DMS153 (cell line): ENCODE measurements at places on chromosomes 11 and 22.

DNA sequence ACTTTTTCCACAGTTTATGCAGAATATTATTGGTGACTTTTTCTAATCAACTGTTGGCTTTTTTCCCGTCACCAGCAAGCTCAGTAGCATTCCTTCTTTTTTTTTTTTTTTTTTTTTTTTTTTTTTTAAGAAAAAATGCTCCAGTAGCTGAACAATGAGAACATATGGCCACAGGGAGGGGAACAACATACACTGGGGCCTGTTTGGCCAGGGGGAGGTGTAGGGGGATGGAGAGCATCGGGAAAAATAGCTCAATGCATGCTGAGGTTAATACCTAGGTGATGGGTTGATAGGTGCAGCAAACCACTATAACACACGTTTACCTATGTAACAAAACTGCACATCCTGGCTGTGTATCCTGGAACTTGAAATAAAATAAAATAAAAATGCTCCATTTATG, 82.5 kb downstream of the ARHGAP42 start:
- no peak for DNase-seq

- no peak for DNase-seq
These were observed 1056.0 kb downstream of the TBC1D22A start for GRCh38 chr22:47818496-47818895.

DNA sequence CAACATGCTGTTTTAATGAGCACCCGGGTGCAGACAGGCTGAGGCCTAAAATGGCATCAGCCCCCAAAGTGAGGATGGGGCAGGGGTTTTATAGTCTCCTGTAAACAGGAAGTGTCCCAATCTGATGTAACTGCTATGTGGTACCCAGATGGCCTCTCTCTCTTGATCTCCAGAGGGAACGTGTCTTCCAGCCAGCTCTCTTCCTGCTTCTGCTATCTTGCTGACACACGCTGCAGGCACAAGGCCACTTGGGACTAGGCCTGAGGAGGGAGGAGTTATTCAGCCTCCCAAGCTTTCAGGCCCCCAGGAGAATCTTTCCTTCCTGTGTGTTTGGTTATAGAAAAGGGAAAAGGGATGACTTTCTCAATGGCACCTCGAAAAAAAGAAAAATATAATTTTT, 11.4 kb upstream of the VSTM5 start:
- no peak for DNase-seq

DNA sequence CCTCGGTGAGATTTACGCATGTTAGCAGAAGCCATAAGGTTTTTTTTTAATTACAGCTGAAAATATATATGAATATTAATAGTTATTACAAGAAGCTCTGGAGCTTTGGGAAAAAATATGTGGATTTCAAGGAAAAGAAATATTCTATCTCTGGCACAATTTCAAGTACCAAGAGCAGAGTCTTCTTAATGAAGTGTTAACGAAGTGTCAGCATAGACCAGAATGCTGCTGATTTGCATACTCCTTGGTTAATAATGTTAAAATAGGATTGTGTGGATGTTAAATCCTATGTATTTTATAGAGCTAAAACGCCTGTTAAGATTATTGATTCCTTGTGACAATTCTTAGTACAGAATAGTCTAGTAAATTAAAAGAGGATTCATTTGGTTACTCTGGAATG, 57.0 kb upstream of the FAT3 start:
- DNase-seq = no peak

DNA sequence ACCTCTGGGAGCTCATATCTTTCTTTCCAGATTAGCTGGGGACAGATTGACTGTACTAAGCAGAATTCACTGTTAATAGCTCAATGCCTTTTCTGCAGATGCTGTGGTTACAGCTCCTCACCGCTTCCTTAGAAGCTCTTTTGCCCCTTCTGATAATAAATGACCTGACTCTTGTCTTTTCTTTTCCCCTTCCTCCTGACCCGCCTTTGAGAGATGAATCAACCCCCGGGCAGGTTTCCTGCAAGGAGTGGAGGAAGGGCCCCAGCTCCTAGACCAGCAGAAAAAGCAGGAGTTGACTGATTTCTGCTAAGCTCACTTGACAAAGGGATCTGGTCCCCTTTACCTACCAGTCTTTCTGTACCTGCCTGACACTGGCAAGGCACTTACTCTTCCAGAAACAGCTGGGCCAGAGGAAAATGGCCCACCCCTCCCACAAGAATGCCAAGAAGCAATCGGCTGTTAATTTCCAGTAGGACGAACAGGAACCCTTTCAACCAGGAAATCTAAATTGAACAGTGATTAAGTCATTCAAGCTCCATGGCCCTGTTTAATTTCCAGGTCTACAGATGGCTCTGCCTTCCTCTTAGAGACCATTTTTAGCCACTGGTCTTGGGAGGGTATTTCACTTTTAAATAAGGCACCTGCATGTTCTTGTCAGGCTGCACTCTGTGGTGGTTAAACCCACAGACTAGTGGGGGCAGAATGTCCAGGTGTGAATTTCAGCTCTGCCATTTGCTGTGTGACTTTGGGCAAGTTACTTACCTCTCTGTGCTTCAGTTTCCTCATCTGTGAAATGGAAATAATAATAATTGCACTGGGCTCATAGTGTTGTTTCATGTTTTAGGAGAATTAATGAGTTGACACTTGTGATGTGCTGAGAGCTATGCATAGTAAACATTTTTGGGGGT, 67.5 kb downstream of the PRR5L start:
- DNase-seq = no peak

GRCh38 chr22:50572965-50573364, 5.3 kb downstream of the CPT1B start:
- DNase-seq = no peak

GRCh38 chr11:45670386-45671135, 5.1 kb upstream of the CHST1 start:
- DNase-seq = no peak

DNA sequence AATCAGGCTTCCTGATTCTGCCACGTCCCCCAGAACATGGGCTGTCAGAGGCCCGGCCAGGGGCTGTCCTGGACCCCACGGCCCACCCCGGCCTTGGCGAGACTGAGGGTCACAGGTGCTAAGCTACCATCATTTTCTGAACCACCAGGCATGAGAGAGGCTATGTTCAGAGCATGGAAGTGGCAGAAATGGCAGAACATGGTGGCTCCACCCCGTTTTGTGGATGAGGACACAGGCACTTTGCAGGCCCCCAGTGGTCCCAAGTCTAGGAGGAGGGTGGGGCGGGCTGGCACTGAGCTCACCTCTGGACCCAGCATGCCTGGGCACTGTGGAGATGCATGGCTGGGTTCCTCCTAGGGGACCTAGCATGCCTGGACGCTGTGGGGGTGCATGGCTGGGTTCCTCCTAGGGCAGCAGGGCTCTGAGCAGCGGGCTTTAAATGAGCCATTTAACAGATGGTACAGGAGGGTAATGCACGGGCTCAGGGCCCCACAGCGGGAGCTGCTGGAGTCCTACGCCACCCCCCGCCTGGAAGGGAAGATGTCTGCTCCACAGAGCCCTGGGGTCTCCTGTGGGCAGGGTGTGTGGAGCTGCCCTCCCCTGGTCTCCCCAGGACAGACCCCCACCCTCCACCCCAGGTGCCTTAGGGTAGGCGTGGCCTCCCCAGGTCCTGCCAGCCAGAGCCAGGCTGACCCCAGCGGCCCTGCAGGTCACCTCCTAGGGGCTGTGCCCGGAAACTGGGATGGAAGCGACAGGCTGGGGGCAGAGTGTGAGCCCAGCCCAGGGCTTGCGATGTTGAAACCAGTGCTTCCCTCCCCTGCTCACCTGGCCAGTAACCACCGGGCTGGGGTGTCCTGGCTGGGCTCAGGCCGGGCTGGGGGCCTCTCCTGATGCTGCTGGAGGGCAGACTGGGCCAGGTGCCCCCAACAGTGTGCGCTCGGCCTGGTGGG, 6.1 kb upstream of the MUC5AC start:
- no peak for DNase-seq
